Stimulated activated CD4-positive, alpha-beta T cell treated with anti-CD3 and anti-CD28 coated beads, Interleukin-1b, Interleukin-23, amount 100 ng/mL, for 1 hour (primary cell): ENCODE measurements at places on chromosomes 4 and X.

DNA sequence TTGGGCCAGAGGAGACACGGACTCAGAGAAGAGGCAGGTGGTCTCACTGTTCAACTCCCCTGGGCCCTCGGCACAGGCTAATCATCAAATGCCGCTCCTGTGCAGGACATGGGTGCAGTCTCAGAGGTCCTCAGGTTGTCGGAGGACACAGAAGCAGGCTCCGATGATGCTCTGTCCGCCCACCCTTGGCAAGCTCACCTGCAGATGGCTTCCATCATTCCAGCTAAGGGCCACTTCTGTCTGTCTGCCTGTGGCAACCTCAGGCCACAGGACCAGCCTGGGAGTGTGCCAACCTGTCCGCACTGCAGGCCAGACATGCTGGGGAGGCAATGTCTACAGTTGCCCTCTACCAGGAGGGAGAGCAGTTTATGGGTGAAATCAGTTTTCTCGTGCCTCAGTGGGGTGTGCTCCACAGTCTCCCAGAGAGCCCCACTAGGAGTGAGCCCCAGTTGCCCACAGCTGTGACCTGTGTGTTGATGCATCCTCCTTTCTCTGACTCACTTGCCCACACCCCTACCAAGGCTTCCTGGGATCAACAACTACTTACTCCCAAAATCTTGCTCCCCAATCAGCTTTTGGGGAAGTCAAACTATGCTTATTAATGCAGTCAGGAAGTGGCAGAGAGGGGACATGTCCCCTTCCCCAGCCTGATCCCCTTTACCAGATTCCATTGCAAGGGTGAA lies 55.9 kb downstream of the HTRA3 start:
- DNase-seq: no peak

DNA sequence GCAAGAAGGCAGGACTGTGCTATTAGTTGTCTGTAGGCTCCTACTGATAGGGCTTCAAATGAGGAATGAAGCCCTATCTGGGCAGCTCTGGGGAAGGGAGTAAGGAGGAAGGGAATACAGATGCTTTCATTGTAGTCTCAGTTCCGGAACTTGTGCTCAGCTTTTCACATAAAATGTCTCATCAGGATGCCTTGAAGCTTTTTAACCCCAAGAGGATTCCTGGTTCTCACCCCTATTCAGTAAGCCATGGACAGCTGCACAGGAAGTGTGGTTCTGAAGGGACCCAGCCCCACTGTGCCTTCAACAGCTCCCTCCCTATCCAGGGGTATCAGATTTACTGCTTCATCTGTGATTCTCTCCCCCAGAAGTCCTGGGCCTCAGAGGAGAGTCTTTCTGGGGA lies 5.0 kb downstream of the ARMCX5 start:
- DNase-seq: no peak

DNA sequence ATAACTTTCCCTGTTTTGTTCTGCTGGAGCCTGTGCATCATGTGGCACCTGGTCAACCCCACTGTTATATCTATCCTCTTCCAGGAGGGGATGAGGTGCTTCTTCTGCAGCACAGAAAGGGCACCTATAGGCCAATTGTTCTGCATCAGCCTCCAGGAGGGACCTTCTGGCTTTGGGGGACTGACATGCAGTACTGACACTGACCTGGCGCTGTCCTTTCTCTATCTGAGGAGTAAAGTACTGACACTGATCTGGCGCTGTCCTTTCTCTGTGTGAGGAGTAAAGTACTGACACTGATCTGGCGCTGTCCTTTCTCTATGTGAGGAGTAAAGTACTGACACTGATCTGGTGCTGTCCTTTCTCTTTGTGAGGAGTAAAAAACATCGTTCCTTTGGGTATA lies 498.4 kb downstream of the PACRGL start:
- no peak for DNase-seq

DNA sequence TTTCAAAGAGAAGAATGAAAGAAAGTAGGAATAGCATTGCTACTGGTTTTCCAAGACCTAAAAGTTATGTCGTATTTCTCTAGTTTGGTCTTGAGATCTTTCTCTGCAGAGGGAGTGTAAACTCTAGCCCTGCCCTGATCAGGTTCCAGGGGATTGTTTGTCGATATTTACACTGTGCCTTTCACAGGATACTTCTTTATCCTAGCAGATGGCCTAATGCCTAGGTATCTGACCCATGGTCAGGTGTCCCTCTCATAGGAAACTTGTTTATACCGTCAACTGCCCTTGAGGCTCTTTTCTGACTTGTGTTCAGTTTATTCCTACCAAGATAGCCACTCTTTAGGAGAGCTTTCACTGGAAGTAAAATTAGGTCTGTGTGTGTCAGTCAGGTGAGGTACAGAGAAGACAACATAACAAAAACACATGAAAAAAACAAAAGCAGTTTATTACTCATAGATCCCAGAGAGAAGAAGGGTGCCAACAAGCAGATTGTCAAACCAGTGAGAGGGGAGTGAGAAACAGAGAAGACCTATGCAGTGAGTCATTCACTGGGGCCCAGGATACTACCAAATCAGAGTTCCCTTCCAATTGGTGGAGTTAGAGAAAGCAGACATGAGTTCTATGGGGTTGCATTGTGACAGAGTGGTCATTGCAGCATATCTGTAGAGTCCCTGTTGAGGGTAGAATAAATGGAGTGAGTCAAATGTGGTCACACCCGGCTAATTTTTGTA lies 40.6 kb upstream of the THOC2 start:
- no peak for DNase-seq

GRCh38 chrX:103343105-103343504 lies 13.1 kb downstream of the TCEAL7 start:
- DNase-seq: no peak

GRCh38 chr4:187944179-187944578 lies 51.4 kb upstream of the ZFP42 start:
- DNase-seq: no peak

GRCh38 chr4:26985873-26986272 lies 125.2 kb downstream of the STIM2 start:
- no peak for DNase-seq

DNA sequence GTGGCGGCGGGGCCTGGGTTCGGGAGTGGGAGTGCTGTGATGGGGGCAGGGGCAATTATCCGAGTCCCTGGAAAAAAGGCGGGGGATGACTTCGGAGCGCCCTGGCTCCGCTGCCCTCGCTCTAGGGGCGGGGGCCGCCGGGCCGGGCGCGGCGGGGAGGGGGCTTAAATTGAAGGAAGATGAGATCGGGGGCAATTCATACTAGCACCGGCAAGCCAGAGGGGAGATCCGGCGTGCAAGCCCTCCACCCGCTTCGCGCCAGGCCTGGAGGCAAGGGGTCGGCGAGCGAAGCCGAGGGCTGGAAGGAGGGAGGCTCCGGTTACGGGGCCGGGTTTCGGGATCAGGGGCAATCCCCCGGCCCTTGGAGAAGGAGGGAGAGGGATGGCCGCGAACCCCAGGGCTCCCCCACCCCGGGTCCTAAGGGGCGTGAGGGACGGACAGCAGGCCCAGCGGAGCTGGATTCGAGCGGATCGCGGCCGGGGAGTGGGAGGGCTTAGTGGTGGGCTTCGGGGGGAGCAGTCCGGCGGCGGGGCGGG lies 1.2 kb downstream of the BCORL1 start:
- DNase-seq: no peak

- DNase-seq: no peak
These were observed 101.3 kb downstream of the PALLD start for GRCh38 chr4:168598191-168598590.

DNA sequence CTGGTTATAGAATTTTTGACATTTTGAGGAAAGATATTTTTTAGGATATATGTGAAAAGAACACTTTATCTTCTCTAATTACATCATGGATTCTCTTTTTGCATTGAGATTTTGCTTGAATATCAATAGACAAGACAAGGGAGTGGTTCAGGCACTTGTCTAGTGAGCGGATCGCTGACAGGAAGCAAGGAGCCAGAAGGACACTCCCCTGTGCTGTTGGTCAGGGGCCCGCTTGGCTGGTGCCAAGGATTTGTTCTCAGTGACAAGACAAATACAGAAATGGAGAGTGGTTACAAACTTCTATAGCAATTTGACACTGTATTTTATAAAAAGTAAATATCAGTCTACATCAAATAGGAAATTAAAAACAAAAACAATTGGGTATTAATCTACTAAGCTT lies 60.0 kb downstream of the SLC9B1 start:
- DNase-seq: no peak

DNA sequence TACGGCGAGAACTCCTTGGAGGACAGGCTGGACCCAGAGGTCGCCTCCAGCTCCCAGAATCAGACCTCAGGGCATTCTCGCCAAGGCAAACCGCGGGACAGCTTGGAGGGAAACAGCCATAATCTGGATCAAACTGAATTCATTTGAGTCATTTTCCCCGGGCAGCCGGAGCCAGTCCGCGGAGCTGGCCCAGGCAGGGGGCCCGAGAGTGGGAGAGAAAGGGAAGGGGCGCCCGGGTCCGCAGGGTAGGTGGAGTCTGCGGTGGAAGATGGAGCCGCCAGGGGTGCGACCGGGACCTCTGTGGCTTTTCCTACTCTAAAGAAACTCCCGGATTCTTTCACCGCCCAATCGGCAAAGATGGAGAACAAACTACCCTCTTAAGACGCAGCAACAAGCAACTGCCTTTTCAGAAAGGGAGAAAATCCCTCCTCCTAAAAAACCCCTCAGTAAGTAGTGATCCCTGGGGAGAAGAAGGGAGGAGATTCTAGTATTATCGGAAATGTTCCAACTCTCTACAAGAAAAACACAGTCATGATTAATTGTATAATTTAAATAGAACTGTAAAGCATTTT lies 5.2 kb downstream of the NKX3-2 start:
- no peak for DNase-seq

DNA sequence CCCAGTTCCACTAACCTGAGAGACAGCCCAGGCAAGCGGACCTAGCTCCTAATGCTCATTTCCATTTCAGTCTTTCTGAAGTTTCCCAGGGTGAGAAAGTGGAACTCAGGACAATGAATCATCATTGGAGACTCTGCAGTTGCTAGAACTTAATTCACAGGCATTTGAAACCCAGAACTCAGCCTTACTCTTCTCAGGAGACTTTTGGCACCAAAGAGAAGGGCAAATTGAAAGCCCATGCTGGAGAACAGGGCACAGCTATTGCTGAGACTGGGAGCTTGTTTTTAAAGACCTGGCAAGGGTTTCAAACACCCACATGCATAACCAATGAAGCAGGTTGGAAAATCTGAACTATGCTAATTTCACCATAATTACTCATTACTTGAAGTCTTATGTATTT lies 36.0 kb downstream of the BST1 start:
- no peak for DNase-seq

DNA sequence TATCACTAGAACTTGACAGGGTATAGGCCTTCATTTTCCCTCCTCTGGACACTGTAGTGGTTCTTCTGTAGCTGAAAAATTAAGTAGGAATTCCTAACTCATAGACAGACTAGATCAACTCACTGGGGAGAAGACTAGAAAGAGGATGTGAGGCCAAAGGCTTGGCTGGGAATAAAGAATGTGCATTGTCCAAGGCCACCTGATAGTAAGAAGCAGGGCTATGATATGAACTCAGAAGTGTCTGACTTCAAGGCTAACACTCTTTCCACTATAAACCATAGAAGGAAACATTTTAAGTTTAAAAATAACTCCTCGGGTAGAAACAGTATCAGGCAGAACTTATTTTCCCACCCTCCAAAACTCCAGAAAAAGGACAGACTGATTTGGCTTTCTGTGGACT lies 346.6 kb downstream of the OPHN1 start:
- DNase-seq: no peak

GRCh38 chrX:23737413-23737812 lies 5.7 kb downstream of the ACOT9 start:
- DNase-seq: no peak

DNA sequence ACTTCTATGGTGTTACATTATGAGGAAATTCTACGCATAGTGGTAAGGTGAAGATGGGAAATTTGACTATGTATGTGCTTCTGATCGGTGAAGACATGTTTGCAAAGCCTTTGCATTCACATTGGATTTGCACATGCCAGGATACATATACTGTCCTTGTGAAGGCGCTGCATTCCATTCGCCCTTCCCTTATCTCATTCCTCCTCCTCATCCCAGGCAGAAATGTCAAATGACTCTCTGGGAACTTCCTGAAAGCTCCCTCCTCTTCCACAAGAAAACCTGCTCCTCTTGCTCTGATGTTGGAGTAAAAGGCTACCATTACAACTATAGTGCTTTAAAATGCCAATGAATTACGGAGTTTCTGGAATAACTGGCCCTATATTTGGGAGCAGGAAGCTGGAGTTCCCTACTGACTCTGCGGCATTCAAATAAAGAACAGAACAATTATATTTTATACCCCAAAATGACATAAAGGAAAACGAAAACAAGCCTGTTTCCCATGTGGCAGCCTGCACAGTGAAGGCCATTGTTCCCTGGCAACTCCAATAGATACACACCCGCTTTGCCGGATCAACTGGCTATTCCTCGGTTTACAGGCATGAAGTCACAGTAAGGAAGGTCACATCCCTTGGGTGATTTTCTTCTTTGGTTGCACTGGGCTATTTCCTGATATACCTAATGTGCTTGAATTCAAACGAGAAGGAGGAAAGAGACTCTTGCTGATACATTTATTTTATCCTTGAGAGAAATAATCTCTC lies 84.5 kb downstream of the AREG start:
- DNase-seq: no peak

DNA sequence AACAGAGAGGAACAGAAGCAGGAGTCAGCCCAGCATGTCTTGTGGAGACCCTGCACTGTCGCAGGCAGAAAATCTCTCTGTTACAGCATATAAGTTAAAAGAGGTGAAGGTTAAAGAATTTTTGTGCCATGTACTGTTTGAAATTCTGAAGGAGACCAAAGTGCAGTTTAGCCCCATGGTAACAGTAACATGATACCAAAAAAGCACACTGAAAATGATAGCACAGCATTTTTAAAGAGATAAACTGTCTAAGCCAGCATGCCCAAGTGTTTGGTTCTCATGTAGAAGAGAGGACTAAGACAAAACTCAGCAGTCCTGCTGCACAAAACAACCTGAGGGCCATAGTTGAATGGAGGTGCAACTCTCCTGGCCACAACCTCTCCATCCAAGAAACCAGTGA lies 41.9 kb upstream of the PARM1 start:
- no peak for DNase-seq

GRCh38 chr4:10589799-10590198 lies 94.8 kb downstream of the CLNK start:
- no peak for DNase-seq

DNA sequence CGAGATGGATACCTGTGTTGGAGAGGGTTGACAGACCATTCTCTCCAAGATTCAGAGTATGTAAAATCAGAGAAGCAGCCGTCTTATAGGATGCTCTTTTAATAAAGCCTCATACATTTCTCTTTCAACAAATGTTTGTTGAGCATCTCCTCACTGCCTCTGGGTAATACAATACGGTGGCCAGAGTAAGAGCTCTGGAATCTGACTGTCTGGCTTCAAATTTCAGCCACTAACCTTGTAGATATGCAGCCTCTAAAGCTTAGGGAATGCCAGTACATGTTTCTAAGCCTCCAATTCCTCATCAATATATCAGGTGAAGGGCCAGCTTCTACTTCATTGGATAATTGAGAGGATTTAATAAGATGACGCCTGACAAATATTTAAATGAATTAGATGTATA lies 61.3 kb downstream of the CLNK start:
- no peak for DNase-seq

- no peak for DNase-seq
These were observed 437.9 kb downstream of the AFF2 start for GRCh38 chrX:148938348-148938747.
